ENCODE measurements at places on chromosomes 13 and 19.

GRCh38 chr13:25930653-25931052, 121.2 kb downstream of the SHISA2 start:
- no peak for DNase-seq

- DNase-seq, result no peak
Observed at GRCh38 chr19:40389404-40390083, 437 bp downstream of the HIPK4 start.

GRCh38 chr13:73268306-73268705, 209.5 kb downstream of the KLF5 start:
- DNase-seq, result no peak

GRCh38 chr19:47860602-47861297, 1.7 kb downstream of the TPRX2 start:
- no peak for DNase-seq

- no peak for DNase-seq
Observed at GRCh38 chr19:14346279-14346678, 35.0 kb upstream of the ADGRE5 start.

- DNase-seq, result no peak
Observed at GRCh38 chr19:54129617-54129996, 8.0 kb upstream of the CNOT3 start.

GRCh38 chr19:27997069-27997468, 1215.9 kb downstream of the UQCRFS1 start:
- no peak for DNase-seq

DNA sequence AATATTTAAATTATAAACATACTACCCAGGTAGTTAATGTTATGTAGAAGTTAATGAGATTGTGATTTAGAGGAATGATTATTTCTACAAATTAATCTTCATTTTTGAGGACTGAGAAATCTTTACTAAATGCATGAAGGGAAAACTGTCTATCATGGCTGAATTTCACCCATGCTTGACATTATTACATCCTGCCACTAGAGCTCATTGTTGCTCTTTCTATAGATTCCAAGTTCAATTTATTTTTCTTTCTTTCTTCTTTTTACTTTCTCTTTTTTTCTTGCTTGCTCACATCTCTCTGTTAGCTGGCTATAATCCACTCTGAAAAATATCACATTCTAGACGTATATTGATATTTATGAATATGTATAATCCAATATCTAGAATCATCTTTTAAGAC, 505.0 kb upstream of the KLHL1 start:
- DNase-seq, result no peak

GRCh38 chr13:59425211-59425741, 738.5 kb downstream of the DIAPH3 start:
- DNase-seq, result no peak

DNA sequence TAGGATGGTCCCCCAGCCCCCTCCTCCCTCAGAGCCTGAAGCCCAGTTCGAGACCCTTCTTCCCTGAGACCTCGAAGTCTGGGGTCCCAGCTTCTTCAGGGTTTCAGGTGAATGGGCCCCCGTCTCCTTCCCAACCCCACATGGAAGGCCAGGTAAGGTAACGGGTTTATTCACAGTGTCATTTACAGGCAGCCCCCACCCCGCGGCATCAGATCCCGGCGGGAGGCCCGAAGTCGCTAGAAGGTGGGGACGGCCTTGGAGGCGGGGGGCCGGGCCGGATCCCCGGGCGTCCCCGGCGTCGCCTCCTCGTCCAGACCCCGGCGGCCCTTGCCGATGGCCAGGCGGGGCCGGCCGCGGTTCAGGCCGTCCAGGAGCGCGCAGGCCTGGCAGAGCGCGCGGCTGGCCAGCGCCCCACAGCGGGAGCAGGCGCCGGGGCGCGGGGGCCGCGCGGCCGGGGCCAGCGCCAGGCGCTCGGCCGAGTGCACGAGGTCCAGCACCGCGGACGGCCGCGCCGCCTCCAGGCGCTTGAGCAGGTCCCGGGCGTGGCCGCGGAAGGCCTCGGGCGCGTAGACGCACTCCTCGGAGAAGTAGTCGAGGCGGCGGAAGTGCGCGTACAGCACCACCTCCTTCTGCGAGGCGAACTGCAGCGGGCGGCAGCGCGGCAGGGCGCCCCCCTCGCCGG, 9.7 kb downstream of the CTU1 start:
- no peak for DNase-seq

GRCh38 chr13:76383676-76384461, 502.3 kb downstream of the KCTD12 start:
- no peak for DNase-seq

GRCh38 chr13:51783428-51784094, 20.4 kb downstream of the DHRS12 start:
- no peak for DNase-seq

DNA sequence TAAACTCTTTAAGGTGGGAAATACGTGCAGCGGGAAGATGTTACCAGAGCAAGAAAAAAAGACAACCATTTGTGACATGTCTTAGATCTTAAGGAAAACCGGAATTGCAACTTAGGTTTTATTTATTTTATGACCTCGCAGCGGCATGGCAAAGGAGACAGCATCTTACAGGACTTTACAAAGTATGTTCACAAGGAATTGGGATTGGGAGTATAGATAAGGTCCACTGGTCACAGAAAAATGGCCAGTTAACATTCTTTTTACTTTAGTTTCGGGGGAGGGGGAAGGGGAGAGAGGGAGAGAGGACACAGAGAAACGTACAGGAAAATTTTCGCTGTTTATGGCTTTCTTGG, 104.5 kb upstream of the DIAPH3 start:
- no peak for DNase-seq

DNA sequence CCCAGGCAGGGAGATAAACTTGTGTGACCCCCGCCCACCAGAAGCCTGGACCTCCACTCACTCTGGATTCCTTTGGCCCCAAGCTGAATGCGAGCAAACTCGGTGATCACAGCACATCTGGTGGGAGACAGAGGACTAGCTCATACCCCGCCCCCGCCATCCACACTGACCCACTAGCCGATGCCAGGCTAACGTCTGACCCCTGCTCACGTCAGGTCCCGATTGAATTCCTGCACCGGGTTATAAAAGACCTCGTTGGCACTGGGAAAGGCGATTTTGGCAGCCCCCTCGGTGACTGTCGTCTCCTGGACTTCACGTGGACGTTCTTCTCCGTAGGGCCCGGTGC, 631 bp downstream of the TRMT1 start:
- no peak for DNase-seq

- no peak for DNase-seq
Observed at GRCh38 chr13:43569658-43570057, 217.1 kb downstream of the ENOX1 start.

- DNase-seq, result no peak
Observed at GRCh38 chr13:34078334-34078999, 260.5 kb downstream of the RFC3 start.

GRCh38 chr19:46042252-46042883, 1.6 kb upstream of the IGFL4 start:
- DNase-seq, result no peak

Data from DMS 273 treated with DMSO at 0.1 percent for 48 hours (cell line).